ENCODE measurements at places on chromosomes 3 and 15. TPM values are rescaled to one million over a fixed set of nuclear protein-coding genes. Genes with fewer than 3 reads are reported as not detected.

Gene VEPH1
- 56.1 TPM for total RNA-seq

Gene SERP1
- total RNA-seq: 276 TPM

Gene SPINT1
- total RNA-seq: 0.66 TPM

Gene ERICH6
- total RNA-seq: not detected

Gene GMPS
- 58.7 TPM for total RNA-seq

Gene GOLGA6A
- total RNA-seq: not detected

Gene IL12A
- total RNA-seq: 4.1 TPM

Gene POLQ
- 6.5 TPM for total RNA-seq

Gene AP3B2
- total RNA-seq: 0.22 TPM

Gene LDHAL6B
- not detected for total RNA-seq

Gene SPESP1
- total RNA-seq: 3.2 TPM

Gene BOC
- total RNA-seq: 16.6 TPM

Gene KLHDC8B
- total RNA-seq: 16.9 TPM

Gene SLCO2A1
- total RNA-seq: under 0.01 TPM

Gene CMC1
- 5.1 TPM for total RNA-seq

Gene ARGFX
- total RNA-seq: not detected

Gene FBXO40
- total RNA-seq: under 0.01 TPM

Gene SERPINI2
- not detected for total RNA-seq

Gene HDGFL3
- total RNA-seq: 71.6 TPM

Gene ADAMTS17
- total RNA-seq: 0.11 TPM

Gene LYZL4
- not detected for total RNA-seq

Gene HCLS1
- 2.5 TPM for total RNA-seq

Gene TNFAIP8L3
- 13.0 TPM for total RNA-seq

Gene GHSR
- not detected for total RNA-seq

Gene GRK7
- under 0.01 TPM for total RNA-seq

Gene XCR1
- under 0.01 TPM for total RNA-seq

Gene CD200
- total RNA-seq: 0.44 TPM

Gene CCDC191
- 1.2 TPM for total RNA-seq

Gene BUB1B
- 16.2 TPM for total RNA-seq

Gene AGBL1
- not detected for total RNA-seq

Gene SNTN
- not detected for total RNA-seq

Gene CLDN11
- 264 TPM for total RNA-seq

Gene GPR62
- 0.12 TPM for total RNA-seq

Gene RARRES1
- total RNA-seq: 26.2 TPM

Gene RMDN3
- 19.7 TPM for total RNA-seq

Gene TIMP4
- total RNA-seq: 5.1 TPM

Gene IGDCC3
- total RNA-seq: under 0.01 TPM

Gene SEMA3F
- total RNA-seq: 0.55 TPM

Gene STAC
- 7.7 TPM for total RNA-seq

Gene HERC2
- 51.0 TPM for total RNA-seq

Gene NPAP1
- not detected for total RNA-seq

Gene TRIM42
- not detected for total RNA-seq

Gene CPNE4
- total RNA-seq: not detected

Gene FAM174B
- total RNA-seq: 1.00 TPM

Gene CSPG5
- under 0.01 TPM for total RNA-seq

All from uterine smooth muscle cell (primary cell).